ENCODE measurements at places on chromosomes 7 and 10. TPM values are rescaled to one million over a fixed set of nuclear protein-coding genes. Genes with fewer than 3 reads are reported as not detected.

Gene LIPK
- not detected for polyA plus RNA-seq

Gene CFAP58
- 0.47 TPM for polyA plus RNA-seq

Gene C7orf57
- 0.58 TPM for polyA plus RNA-seq

Gene ZNF853
- 15.0 TPM for polyA plus RNA-seq

Gene ALOX5
- polyA plus RNA-seq, result 1.9 TPM

Gene AFAP1L2
- polyA plus RNA-seq, result 45.2 TPM

Gene PTN
- polyA plus RNA-seq, result 185 TPM

GRCh38 chr7:20352573-20353306 lies 22.0 kb downstream of the ITGB8 start:
- DNase-seq, result no peak

DNA sequence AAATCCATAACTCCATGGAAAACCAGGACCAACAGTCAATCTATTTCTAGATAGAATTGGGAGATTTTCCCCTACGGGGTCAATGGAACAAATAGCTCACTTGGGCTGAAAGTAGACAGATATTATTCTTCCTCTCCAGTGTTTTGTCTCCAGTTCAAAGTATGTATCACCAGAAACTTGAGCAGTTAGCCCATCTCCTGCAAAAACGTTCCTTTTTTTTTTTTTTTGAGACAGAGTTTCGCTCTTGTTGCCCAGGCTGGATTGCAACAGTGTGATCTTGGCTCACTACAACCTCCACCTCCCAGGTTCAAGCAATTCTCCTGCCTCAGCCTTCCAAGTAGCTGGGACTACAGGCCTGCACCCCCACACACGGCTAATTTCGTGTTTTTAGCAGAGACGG lies 390.0 kb upstream of the AUTS2 start:
- no peak for DNase-seq

DNA sequence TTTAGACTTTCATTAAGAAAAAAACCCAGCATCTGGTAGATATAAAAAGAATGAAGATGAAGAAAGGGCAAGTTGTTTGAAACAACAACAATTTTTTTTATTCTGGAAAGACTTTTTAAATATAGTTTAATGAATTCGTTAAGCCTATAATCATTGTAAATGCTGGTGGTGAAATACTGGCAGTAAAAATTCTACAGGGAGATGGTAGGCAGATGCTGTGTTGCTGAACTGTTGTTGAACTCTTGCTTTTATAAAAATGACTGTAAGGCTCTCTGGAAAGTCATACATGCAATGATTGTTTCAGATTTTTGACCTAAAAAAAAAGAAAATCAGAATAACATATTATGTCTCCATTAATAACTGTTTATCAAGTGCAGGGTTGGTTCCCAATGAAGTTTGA lies 39.0 kb downstream of the SCIN start:
- no peak for DNase-seq

DNA sequence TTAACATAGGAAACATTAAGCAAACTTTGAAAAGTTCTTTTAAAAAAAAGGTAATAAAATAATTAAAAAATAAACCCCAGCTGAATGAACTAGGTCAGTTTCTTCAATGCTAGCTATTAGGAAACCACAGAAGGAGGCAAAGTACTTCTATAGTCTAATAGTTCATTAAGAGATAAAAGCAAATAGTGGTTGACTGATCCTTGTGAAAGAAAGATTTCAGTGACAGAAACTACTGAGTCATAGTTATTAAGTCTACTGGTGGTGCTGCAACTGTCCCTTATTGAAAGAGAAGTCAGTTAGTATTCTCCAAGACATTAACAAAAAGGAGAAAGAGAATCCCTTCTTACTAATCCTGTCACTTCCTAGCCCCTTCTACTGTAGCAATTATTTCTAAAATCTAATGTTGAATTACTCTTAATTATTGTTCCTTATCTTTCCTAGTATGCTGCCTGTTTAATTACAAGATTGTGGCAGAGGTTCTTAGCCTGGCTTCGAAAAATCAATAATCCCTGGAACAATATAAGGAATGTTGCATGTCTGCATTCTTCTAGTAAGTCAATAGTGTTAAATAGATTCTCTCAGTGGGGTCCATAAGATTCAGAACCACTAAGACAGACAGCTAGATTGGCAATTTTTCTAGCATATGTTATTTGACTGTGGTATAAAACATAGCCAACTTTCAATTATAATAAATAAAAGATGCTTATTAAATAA lies 18.2 kb downstream of the TCTN3 start:
- DNase-seq, result no peak

DNA sequence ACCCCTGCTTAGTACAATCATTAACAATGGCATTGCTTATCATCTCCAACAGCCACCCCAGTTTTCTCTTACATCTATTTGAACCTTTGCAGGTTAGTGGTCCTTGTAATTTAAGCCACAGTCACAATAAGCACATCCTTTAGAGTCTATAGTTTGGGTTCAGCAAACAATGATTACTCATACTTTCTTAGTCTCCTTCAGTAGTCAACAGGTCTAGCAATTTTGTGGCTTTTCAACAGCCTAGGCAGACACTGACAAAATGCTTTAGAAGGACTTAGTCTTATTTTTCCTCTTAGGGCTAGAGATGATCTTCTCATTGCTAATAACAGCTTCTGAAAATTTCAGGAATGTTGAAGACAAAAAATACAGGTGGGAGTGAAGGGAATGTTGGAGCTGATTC lies 32.3 kb upstream of the FAM204A start:
- DNase-seq, result no peak

GRCh38 chr7:44149571-44150465 lies 8.7 kb upstream of the MYL7 start:
- no peak for DNase-seq

DNA sequence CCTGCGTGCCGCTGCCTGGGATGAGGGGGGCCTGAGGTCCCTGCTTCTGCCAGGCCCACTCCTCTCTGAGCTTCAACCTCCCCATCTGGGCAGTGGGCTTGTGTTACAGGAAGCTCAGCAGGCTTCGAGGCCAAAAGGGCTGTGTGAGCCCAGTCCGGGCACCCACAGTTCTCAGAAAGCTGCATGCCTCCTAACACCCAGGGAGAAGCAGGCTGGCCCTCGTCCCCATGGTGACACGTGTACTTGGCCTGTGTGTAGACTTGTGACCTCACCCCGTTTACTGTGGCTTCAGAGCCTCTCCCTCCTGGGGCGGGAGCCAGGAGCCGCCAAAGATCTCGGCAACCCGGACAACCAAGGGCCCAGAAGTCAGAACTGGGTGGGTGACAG lies 2.2 kb upstream of the GRIFIN start:
- no peak for DNase-seq

DNA sequence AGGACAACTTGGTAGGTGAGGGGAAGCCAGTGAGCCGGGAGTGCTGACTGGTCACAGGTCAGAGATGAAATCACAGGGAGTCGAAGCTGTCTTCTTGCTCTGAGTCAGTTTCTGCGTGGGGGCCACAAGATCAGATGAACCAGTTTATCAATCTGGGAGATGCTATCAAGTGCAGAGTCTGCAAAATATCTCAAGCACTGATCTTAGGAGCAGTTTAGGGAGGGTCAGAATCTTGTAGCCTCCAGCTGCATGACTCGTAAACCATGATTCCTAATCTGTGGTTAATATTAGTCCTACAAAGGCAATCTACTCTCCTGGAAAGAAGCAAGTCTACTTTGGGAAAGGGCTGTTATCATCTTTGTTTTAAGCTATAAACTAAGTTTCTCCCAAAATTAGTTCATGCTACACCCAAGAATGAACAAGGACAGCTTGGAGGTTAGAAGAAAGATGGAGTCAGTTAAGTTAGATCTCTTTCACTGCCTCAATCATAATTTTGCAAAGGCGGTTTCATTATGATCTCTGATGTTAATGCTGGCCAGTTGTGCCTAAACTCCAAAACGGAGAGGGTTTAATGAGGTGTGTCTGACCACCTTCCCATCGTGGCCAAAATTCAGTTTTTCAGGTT lies 8.4 kb upstream of the LMOD2 start:
- no peak for DNase-seq

- no peak for DNase-seq
Observed at GRCh38 chr7:72467237-72467636, 55.1 kb upstream of the CALN1 start.

- DNase-seq, result no peak
Observed at GRCh38 chr7:87591211-87591610, 9.5 kb downstream of the ABCB1 start.

DNA sequence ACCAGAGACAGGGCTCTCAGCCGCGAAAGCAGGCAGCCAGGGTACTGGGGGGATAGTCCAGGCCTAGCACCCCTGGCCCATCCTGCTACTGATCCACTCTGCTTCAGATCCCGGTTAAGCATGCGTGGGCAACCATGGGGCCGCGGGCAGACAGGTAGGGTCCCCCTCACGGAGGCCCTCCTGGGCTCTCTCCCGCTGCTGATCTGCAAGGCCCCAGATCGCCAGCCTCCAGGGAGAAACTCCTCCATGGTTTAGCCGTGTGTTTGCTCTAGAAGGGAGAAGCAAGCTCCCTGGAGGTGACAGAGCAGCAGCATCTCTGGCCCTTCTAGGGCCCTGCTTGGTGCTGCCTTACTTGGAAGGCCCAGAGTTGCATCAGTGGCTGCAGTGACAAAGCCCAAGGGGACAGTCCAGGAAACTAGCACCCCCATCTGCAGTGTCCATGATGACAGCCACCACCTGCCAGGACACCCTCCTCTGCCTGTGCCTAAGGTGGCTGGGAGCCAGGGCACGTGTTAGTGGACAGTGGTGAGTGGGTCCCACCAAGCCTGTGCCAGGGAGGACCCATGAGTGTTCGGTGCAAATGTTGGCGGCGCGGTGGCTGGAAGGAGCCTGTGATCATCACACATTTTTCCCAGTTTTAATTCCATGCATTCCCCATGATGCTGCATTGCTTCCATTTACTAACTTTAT lies 29.2 kb downstream of the CALML5 start:
- no peak for DNase-seq

DNA sequence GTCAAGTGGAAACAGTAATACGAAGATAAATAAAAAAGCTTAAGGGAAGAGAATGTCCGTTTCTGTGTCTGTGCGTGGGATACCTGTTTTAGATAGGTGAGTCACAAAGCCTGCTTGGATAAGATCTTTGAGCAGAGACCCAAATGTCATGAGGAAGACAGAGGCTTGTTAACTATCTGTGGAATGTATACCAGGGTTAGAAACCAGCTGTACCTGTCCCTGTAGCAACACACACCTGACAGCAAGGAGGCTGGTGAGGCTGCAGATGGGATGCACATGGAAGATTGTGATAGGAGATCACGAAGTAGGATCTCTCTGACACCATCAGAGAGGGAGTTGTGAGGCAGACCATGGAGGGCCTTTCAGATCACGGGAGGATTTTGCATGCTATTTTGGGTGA lies 105.3 kb downstream of the ARHGAP21 start:
- DNase-seq, result no peak

GRCh38 chr7:10798044-10798443 lies 175.6 kb upstream of the PHF14 start:
- no peak for DNase-seq

GRCh38 chr10:22700489-22700888 lies 13.9 kb downstream of the PIP4K2A start:
- DNase-seq, result no peak

GRCh38 chr10:54094321-54094720 lies 706.7 kb downstream of the PCDH15 start:
- DNase-seq, result no peak

DNA sequence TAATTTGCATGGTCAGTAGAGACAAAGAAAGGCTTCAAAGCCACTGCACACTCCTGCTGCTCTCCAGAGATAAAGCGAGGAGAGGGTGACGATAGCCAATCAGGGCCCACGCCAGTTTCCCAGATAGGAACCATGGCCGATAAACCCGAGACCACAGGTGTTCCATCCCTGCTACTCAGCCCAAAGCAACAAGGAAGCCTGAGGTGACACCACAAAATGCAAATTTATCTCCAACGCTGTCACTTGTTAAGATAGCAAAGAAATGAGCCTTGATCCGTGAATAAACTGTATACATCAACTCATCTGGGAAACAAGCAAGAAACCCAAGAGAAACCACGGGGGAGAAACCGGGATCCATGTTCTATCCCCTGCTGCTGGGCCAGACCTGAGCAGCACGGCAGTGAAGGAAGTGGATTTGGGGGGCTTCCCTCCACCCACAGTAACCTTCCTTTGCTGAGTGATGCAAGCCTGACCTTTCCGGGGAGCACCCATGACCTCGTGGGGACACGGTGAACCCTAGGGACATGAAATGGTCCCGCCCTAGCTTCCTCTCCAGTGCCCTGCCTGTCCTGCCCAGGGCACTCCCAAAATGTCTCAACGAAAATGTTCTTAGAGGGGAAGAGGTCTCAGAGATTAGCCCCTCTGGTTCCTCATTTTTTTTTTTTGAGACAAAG lies 164.6 kb downstream of the PTPRN2 start:
- no peak for DNase-seq

DNA sequence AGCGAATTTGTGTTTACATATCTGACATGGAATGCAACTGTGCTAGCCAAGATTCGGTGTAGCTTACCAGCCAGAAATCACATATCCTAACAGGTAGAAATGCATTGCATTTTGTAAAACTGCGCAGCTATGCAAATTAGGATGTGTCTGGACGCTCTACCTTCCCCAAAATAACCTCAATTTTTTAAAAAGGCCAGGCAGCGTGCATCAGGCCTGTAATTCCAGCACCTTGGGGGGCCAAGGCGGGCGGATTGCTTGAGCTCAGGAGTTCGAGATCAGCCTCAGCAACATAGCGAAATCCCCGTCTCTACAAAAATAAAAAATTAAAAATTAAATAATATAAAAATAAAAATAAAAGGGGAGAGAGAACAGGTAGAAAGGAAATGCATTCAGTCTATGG lies 305.0 kb downstream of the TYW1 start:
- no peak for DNase-seq

- DNase-seq, result no peak
Observed at GRCh38 chr10:82564353-82565196, 689.6 kb downstream of the NRG3 start.

Data from right renal pelvis (tissue), 4 donors.